ENCODE measurements at places on chromosomes 4 and X. TPM values are rescaled to one million over a fixed set of nuclear protein-coding genes. Genes with fewer than 3 reads are reported as not detected.

DNA sequence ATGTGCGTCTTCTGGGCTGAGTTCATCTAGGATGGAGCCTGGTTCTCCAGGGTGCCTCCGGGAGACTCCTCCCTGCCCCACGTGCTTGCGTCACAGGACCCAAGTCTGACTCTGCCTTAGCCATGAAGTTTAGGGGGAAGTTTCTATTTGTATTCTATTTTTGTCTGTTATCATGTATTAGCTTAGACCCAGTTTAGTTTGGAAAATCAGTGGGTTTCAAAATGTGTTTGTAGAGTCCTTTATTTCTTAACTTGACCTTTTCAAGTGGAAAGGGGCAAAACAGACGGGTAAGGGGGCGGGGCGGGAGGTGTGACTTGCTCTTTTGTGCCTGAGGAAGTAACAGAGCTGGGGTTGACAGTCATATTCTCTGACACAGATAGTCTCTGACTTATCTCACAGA lies 86.0 kb downstream of the HTT start:
- H3K4me1 ChIP-seq: peaks cover 4% of the 10 kb centered on the region
- H3K4me3 ChIP-seq: no peak overlapping the region
- H3K27ac ChIP-seq: no peak overlapping the region
- peaks cover 71% of the 10 kb centered on the region for H3K36me3 ChIP-seq
- DNase-seq: no peak

DNA sequence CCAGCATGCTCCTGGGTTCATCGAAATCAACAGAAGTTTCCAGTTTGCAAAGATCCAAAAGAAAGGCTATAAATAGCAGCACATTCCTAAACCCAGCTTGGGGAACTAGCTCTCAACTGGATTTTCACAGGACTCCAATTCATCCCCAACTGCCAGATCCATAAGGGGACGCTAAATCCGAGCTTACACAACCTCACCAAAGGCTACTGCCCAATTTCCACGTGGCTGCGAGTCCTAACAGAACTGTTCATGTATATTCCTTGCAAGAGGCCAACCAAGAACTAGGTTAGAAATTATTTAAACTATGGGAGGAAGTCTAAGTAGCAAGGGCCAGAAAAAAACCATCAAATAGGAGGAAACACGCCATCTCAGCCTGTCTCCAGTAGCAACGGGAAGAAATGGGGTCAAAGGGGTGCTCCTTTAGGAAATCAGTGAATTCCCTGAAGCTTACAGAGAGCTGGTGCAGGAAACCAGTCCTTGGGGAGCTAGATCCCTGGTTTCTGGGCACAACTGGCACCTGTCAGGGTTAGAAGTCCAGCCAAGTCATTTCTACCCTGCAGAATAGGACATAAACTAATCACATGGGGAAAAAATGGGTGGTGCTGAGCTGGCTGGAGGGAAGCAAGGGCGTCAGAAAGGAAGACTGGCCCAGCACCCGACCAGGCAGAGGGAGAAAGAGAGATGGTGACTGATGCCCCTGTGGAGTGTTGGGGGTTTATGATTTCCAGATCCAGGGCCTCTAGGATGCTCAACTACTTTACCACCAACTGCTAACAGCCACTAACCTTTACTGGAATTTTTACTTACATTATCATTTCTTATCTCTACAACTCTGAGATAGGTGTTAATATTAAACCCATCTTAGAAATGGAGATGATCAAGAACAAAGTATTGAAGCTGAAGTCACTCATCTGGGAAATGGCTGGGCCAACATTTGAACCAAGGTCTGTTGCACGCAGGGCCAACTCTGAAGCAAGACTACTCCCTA lies 20.5 kb downstream of the RELL1 start:
- no peaks in the 10 kb centered on the region for H3K36me3 ChIP-seq
- DNase-seq: no peak
- peaks cover 42% of the 10 kb centered on the region for H3K4me1 ChIP-seq
- no peak overlapping the region for H3K4me3 ChIP-seq

Gene TBX22
- total RNA-seq: not detected

DNA sequence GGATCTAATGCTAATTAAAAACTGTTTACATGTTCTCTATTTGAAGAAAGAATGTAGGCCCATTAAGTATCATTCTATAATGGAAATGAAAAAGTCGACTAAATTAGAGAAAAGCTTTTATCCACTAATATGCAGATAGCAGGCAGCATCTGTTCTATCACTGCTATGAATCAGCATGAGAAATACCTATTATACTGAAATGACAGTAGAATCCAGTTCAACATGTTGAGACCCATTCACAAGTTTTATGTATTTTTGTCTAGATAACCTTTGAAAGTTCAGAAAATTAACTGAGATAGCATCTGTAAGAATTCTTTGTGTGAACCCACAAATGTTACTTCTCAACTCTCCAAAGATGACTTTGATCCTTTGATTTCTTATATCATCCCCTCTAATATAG lies 1254.4 kb upstream of the ADGRL3 start:
- DNase-seq: no peak
- H3K36me3 ChIP-seq: no peaks in the 10 kb centered on the region
- no peaks in the 10 kb centered on the region for H3K4me1 ChIP-seq
- no peak overlapping the region for H3K4me3 ChIP-seq

GRCh38 chr4:53990641-53991040 lies 73.8 kb downstream of the CHIC2 start:
- no peaks in the 10 kb centered on the region for H3K36me3 ChIP-seq
- DNase-seq: no peak
- H3K27ac ChIP-seq: no peak overlapping the region
- H3K4me3 ChIP-seq: no peak overlapping the region
- no peaks in the 10 kb centered on the region for H3K4me1 ChIP-seq

Gene SLC25A6
- 407 TPM for total RNA-seq

- no peaks in the 10 kb centered on the region for H3K4me1 ChIP-seq
- H3K27ac ChIP-seq: no peak overlapping the region
- no peaks in the 10 kb centered on the region for H3K27me3 ChIP-seq
- H3K4me3 ChIP-seq: no peak overlapping the region
- no peak for DNase-seq
These were observed 63.7 kb downstream of the SEC24D start for GRCh38 chr4:118772081-118772766.

GRCh38 chr4:15755321-15756155 lies 22.6 kb upstream of the CD38 start:
- H3K4me3 ChIP-seq: peak overlapping the region; percentile 50
- H3K36me3 ChIP-seq: no peaks in the 10 kb centered on the region
- H3K27me3 ChIP-seq: no peaks in the 10 kb centered on the region
- peaks cover 43% of the 10 kb centered on the region for H3K4me1 ChIP-seq
- peak; percentile 80 for DNase-seq

GRCh38 chr4:3346146-3346545 lies 53.3 kb downstream of the RGS12 start:
- no peaks in the 10 kb centered on the region for H3K27me3 ChIP-seq
- H3K36me3 ChIP-seq: no peaks in the 10 kb centered on the region
- peak; percentile 28 for DNase-seq
- H3K4me3 ChIP-seq: no peak overlapping the region
- H3K27ac ChIP-seq: no peak overlapping the region

- peaks cover 6% of the 10 kb centered on the region for H3K36me3 ChIP-seq
- H3K4me3 ChIP-seq: no peak overlapping the region
- no peaks in the 10 kb centered on the region for H3K4me1 ChIP-seq
- no peaks in the 10 kb centered on the region for H3K27me3 ChIP-seq
These were observed 198.2 kb downstream of the RASL11B start for GRCh38 chr4:53060278-53060677.

GRCh38 chrX:152656087-152656486 lies 18.4 kb downstream of the GABRQ start:
- H3K4me1 ChIP-seq: no peaks in the 10 kb centered on the region
- no peak for DNase-seq
- H3K27ac ChIP-seq: no peak overlapping the region
- H3K36me3 ChIP-seq: no peaks in the 10 kb centered on the region
- H3K4me3 ChIP-seq: no peak overlapping the region

Measured in activated CD4-positive, alpha-beta memory T cell treated with anti-CD3 and anti-CD28 coated beads for 36 hours (primary cell).